ENCODE measurements at places on chromosomes 7 and 10. TPM values are rescaled to one million over a fixed set of nuclear protein-coding genes. Genes with fewer than 3 reads are reported as not detected.
A peak's percentile ranks its signal among the peaks of the same experiment; 100 is the strongest.

DNA sequence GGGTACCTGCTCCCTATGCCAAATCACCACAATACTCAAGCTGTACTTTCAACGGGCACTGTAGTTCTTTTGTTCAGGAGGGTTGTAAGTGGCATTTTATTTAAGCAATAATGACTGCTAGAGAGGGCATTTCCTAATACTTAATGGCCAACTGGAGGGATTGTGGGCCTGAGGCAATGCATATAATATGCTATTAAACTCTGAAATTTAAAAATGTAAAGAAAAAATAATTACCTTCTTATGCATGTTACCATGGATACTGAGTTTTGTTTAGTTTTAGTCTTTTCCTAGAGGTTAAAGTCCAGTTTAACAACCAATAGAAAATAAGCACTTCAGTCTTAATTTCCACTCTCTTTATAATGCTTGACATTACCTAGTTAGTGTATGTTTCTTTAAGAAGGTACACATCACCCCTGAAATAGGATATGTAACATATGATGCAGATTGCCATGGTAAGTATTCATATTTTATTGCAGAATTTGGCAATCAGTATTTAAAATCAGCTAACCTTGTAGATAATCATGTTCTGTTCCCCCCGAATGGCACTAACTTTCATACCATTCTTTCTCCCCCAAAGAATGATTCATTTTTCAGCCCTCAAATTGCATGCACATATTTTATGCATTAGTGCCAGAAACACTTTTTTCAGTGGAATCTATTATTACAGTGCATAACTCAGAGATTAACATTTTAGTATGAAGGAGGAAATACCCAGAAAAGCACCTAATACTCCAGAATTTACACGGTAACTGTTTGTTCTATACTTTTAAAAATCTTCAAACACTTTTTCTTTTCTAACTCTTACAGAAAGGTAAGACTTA lies 90.3 kb upstream of the ZNF438 start:
- DNase-seq: peak; percentile 46

GRCh38 chr7:36894190-36894589 lies 169.9 kb upstream of the AOAH start:
- DNase-seq: no peak

Gene HOGA1
- 0.36 TPM for total RNA-seq

Gene STK32C
- 5.0 TPM for total RNA-seq

Measured in IMR-90 (cell line).